ENCODE measurements at places on chromosomes 6 and 20. TPM values are rescaled to one million over a fixed set of nuclear protein-coding genes. Genes with fewer than 3 reads are reported as not detected.

Gene FAM217A
- total RNA-seq: not detected

Gene CTSA
- 201 TPM for total RNA-seq

- no peak for DNase-seq
- H3K4me3 ChIP-seq: no peak overlapping the region
- no peak overlapping the region for H3K27ac ChIP-seq
- no peaks in the 10 kb centered on the region for H3K27me3 ChIP-seq
- no peaks in the 10 kb centered on the region for H3K36me3 ChIP-seq
Observed at GRCh38 chr20:7889736-7890135, 50.5 kb downstream of the HAO1 start.

DNA sequence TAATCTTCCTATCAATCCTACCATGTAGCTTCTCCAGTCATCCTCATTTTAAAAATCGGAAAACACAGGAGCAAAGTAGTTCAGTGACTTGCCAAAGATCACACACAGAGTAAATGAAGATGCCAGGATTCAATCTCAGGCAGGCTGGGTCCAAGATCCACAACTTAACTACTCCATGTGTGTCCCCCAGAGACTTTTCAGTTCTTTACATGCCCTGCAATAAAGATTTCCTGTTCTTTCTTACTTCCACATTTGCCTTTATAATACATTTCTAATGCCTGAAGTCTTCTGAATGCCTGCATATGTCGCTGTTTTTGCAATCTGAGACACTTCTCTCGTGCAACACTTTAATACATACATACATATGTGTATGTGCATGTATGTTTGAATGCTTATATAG, 121.7 kb upstream of the MARCKS start:
- no peak for DNase-seq
- H3K27me3 ChIP-seq: no peaks in the 10 kb centered on the region
- H3K4me3 ChIP-seq: no peak overlapping the region
- H3K4me1 ChIP-seq: peaks cover 14% of the 10 kb centered on the region
- no peaks in the 10 kb centered on the region for H3K36me3 ChIP-seq

DNA sequence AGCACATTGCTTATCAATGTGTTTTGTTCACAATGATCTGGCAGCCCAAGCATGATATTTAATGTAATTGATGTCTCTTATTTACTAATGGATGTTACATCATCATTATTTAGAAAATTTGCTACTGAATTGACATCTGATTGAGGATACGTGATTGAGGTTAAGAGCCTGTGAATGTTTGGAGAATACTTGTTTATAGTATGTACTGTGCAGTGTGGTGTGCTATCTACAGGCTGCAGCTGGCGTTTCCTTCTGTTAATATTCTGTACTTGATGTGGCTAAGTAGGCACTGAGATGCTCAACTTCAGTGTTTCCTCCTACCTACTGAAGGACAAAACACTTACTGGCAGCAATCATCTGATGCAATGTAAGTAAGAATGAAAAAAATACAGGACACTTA, 709.6 kb upstream of the FLRT3 start:
- DNase-seq: no peak
- H3K36me3 ChIP-seq: peaks cover 4% of the 10 kb centered on the region
- no peak overlapping the region for H3K4me3 ChIP-seq
- no peaks in the 10 kb centered on the region for H3K27me3 ChIP-seq
- no peak overlapping the region for H3K27ac ChIP-seq
- no peaks in the 10 kb centered on the region for H3K4me1 ChIP-seq

Gene STX11
- not detected for total RNA-seq

Gene CLVS2
- total RNA-seq: not detected

DNA sequence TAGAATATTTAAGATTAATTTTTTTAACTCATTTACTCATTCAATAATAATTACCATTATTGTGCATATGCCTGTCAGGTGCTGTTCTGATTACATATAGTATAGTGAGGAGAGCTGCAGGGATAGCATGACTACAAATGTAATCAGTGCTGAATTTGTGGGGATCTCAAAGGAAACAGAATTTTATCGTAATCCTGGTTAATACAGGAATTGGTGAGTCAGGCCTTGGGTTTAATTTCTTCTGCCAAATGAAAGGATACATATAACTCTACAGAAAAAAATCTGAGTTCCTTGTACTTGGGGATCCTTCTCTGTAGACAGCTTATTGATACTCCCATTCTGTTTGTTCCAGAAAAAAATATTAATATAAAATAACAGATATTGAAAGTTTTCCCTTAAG, 297.2 kb downstream of the GJA1 start:
- H3K4me3 ChIP-seq: no peak overlapping the region
- no peaks in the 10 kb centered on the region for H3K4me1 ChIP-seq
- H3K27ac ChIP-seq: no peak overlapping the region
- DNase-seq: no peak
- no peaks in the 10 kb centered on the region for H3K27me3 ChIP-seq

All from Calu3 (cell line).